Activated gamma-delta T cell treated with anti-CD3 and anti-CD28 coated beads, Interleukin-2, amount 50 U/mL, for 16 hours (primary cell): ENCODE measurements at places on chromosomes 4 and X.

GRCh38 chrX:11461201-11462001, 168.2 kb downstream of the AMELX start:
- no peak for DNase-seq

GRCh38 chrX:132146456-132146855, 18.6 kb upstream of the FRMD7 start:
- DNase-seq = no peak

GRCh38 chrX:40700640-40701342, 34.6 kb downstream of the MED14 start:
- no peak for DNase-seq

GRCh38 chr4:80286451-80286850, 20.0 kb downstream of the FGF5 start:
- DNase-seq = no peak
